ENCODE measurements at places on chromosomes 5 and 9.

- no peak for DNase-seq
Measured at GRCh38 chr5:50301756-50302155, 139.3 kb downstream of the EMB start.

- peak; percentile 22 for DNase-seq
Measured at GRCh38 chr9:129822898-129823541, 916 bp downstream of the TOR1A start.

- no peak for DNase-seq
Measured at GRCh38 chr5:165277661-165278060, 1772.2 kb downstream of the MAT2B start.

DNA sequence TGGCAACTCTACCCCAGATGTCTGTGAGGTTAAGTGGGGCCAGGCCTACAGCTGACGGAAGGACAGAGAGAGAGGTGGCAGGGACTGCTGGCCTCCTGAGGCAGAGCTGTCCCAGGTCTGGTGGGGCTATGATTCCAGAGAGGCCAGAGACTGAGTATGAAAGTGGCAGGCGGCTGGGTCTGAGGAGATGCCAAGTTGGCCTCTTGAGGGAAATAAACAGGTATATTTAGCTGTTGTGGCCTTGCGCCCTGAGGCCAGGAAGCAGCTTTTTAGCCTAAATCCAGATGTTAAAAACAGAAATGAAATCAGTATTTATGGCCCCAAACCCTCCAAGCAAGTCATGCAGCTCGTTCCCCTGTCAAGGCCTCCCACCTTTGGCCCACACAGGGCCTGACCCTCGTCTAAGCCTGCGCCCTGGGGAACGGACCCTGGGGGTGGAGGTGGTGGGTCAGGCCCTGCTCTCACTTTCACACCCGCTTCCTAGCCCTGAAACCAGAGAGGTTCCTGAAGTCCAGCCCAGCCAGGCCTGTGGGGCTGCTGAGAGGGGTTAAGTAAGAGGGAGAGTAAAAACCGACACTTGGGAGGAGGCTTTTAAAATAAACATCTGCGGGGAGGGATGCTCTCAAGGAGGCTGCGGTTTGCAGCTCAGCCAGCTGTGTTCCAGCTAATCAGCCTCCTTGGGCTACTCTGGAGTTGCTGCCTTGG lies 18.7 kb downstream of the PCDHGC5 start:
- no peak for DNase-seq

GRCh38 chr9:89969881-89970639 lies 365.2 kb downstream of the GADD45G start:
- DNase-seq, result no peak

DNA sequence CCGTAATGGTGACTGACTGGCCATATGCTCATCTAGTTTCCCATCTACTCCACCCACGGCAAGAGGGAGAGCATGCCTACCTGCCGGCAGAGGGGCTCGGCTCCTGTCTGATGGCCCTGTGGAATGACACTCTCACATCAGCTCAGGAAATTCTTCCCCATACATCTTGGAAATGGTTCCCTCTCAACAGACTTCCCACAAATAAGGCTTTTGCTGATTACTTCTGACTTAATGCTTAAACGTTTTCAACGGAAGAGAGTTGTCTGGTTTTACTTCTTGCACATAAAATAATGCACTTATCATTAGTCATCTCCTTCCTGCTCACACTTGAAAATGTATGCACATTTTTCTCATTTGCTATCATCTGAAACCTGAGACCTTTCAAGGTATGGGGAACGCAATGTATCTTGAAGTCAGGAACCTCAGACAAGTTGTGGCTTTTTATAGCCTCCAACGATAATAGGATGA lies 129.5 kb downstream of the TTLL11 start:
- no peak for DNase-seq

GRCh38 chr5:158027806-158028775 lies 169.1 kb upstream of the CLINT1 start:
- DNase-seq, result no peak

DNA sequence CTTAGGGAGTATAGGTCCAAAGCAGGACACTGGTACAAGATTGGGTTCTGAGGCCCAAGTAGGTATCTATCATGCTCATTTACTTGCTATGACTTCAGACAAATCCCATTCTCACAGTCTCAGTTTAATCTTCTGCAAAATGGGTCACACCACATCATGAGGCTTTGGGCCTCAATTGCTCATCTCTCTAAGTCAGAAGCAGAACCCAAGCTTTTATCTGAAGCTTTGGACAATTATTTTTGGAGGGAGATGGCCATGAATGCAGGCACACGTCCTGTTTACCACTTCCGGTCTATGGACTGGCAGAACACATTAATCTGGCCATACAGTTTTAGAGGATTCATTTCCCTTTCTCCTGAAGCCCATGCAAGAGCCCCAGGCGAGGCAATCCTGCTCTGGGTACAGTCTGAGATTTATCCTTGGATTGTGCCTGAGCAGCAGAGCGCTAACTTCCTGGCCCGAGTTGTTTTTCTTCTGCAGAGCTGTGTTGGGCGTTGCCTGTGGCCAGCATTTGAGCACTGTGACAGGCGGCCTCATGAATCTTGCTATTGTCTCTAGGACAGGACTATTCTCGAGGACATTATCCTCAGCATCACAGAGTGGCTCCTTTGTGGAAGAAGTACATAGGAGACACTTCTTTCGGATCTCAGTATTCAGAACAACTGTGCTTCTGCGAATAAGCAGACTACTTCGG lies 16.1 kb downstream of the SLC22A4 start:
- no peak for DNase-seq

GRCh38 chr9:129894120-129894823 lies 59.0 kb downstream of the USP20 start:
- no peak for DNase-seq

DNA sequence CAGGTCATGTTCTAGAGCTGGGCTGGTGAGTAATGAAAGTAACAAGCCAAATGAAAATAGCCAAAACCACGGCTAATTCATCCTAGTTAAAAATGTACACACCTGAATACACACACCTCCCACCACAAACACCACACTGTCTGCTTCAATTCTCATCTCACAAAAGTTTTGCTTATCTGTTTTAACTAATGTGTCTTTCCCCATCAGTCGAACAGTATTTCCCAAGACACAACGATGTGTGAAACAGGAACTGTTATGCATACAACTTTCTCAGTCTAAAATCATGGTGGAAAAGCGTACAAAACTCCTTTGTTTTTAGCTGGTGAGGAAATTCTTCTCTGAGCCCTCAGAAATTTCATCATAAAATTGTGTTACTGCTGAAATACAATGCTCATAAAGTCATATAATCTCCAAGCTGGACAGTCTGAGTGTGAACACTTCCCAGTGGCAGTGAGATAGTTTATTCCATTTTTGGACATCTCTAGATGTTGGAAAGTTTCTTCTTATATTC lies 242.4 kb downstream of the EFNA5 start:
- DNase-seq, result no peak

DNA sequence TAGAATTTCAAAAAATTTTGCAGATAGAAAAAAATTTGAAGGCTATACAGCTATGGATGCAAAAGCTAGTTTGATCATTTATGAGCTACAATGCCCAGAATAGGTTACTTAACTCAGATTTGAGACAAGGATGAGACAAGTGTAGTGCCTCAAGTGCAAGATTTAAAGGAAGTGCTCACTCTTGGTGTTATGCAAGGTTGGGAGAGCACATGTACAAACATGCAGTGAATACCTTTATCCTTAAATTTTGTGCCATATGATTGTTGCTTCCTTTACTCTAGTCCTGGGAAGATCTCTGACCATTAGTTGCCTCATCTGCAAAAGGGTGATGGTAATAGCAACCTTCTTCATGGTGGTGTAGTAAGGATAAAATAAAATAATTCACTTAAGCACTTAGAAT lies 31.7 kb upstream of the PPP2R2B start:
- no peak for DNase-seq

DNA sequence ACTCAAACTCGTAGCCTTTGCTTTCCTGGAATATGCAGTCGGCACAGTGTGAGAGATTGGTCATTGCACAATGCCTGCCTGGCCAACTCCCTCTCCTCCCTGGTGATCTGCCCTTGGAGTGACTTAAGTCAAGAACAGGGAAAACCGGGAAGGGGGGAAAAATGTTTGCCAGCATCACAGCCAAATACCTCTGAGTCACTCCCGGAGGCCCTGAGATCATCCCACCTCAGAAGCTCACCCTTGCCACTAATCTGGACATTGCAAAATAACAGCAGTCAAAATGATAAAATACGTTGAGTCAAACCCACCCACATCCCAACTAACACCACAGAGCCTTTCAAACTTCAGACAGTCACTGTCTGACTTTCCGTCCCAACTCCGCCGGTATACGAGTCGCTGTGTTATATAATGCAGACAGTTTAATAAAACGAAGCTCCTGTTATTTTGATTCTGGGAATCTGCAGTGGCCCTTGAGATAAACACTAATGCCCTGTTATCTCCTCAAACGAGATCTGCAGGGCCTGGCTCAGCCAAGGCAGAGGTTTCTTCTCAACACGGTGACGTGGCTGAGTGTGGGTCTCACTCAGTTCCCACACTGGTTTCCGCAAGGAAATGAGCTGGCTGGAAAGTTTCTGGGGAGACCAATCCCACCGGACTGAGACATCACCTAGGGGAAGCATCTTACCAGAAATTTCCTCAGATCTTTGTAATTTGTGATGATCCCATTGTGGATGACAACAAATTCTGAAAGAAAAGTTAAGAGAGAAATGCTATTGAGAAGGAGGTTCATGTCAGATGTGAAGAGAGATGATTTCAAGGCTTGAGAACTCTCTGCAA lies 22.1 kb downstream of the GFPT2 start:
- DNase-seq, result no peak

GRCh38 chr9:137244486-137245449 lies 3.7 kb downstream of the TUBB4B start:
- DNase-seq, result no peak
